ENCODE measurements at places on chromosomes 13 and 19. TPM values are rescaled to one million over a fixed set of nuclear protein-coding genes. Genes with fewer than 3 reads are reported as not detected.

ITGBL1 gene
- 100 TPM for total RNA-seq

EDNRB gene
- total RNA-seq = not detected

SLC10A2 gene
- total RNA-seq = not detected

ICAM3 gene
- 8.1 TPM for total RNA-seq

FAM187B gene
- total RNA-seq = not detected

AMH gene
- 0.58 TPM for total RNA-seq

SLAIN1 gene
- not detected for total RNA-seq

LRRC63 gene
- not detected for total RNA-seq

KLF5 gene
- 4.2 TPM for total RNA-seq

RUBCNL gene
- not detected for total RNA-seq

POSTN gene
- not detected for total RNA-seq

IGFL3 gene
- total RNA-seq = not detected

ZMYM5 gene
- total RNA-seq = 4.7 TPM

ZNF99 gene
- not detected for total RNA-seq

CYP4F2 gene
- not detected for total RNA-seq

MED4 gene
- total RNA-seq = 35.3 TPM

DZIP1 gene
- total RNA-seq = 22.2 TPM

ANGPTL8 gene
- not detected for total RNA-seq

ADGRE1 gene
- 0.16 TPM for total RNA-seq

PEAK3 gene
- not detected for total RNA-seq

CNN1 gene
- 93.9 TPM for total RNA-seq

OR10H1 gene
- not detected for total RNA-seq

ZNF66 gene
- total RNA-seq = 0.84 TPM

ZNF587B gene
- total RNA-seq = 11.4 TPM

RDH8 gene
- not detected for total RNA-seq

TPTE2 gene
- not detected for total RNA-seq

PSG1 gene
- total RNA-seq = not detected

P2RY11 gene
- 1.9 TPM for total RNA-seq
